ENCODE measurements at places on chromosomes 1 and 21.

DNA sequence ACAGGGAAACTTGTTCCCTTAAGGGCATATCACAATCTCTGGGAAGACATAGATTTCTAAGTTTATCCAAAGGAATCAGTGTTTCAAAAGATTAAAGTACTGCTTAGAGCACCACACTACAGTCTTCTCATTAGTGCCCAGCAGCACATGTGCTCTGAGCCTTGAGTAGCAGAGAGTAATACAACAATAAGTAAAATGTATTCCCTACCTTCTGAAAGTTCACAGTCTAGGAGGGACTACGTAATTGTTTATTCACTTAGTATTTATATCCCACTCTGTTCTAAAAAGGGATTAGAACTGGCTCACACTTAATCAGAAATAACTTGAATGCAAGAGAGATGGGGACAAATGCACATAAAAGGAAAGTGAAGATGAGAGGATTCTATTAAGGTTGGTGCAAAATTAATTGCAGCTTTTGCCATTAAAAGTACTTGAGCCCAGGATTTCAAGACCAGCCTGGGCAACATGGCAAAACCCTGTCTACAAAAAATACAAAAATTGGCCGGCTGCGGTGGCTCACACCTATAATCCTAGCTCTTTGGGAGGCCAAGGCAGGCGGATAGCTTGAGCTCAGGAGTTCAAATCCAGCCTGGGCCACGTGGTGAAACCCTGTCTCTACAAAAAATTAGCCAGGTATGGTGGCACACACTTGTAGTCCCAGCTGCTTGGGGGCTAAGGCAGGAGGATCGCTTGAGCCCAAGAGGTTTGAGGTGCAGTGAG is 9.0 kb downstream of the SYNC start:
- DNase-seq: no peak

GRCh38 chr1:154493276-154493675 is 8.7 kb upstream of the TDRD10 start:
- no peak for DNase-seq

DNA sequence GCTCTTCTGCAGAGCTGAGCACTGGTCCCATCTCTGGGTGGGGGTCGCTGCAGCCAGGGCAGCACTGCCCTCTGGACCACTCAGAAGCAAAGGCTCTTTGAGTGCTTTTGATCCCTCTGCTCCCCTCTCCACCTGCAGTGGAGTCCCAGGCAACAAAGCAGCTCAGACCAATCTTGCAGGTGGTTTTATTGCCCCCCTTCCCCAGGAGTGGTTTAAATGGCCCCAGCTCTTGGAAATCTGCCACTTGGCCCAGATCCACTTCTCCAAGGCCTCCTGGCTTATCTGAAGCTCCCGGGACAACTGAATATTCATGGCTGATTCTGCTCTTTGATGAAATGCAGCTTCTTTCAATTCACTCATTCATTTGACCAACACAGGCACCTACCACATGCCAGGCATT is 2.7 kb downstream of the STUM start:
- DNase-seq: no peak

DNA sequence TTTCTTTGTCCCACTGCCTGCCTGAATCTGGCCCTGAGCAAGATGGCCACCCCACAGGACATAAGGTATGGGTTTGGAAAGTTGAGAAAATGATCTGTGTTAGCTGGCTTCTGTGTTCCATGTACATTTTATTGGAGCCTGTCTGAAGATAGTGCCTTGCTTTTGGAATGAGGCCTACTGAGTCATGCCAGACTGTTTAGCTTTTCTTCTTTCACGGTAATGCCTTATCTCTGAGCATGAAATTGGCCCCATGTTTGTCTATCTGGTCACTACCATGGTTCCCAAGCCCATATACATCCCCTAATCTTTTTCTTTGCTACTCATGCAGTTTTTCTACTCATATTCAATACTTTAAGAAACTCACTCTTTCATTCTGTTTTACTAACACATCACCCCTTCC is 85.1 kb upstream of the LMO4 start:
- DNase-seq: no peak

- no peak for DNase-seq
Observed at GRCh38 chr1:153698923-153699714, 20.6 kb downstream of the NPR1 start.

- DNase-seq: no peak
Observed at GRCh38 chr1:14745789-14746188, 147.3 kb downstream of the KAZN start.

- no peak for DNase-seq
Observed at GRCh38 chr1:189701606-189702005, 776.1 kb downstream of the BRINP3 start.

DNA sequence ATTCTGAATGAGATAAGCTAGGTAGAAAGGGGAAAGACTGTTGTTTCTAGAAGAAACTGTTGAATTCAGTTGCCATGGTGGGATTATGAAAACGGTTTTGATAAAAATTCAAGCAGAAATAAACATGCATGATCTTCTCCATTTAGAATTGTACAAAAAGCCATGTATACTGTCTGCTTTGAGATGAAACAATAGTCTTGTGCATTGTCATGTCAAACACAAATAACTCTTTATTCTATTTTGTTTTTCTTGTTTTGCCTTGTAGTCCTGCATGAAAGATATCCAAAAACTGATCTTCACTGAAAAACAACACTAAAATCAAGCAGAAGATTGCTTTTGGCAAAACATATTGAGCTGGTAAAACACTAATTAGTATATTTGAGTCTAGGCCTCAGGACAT is 659.9 kb downstream of the LTN1 start:
- DNase-seq: no peak

DNA sequence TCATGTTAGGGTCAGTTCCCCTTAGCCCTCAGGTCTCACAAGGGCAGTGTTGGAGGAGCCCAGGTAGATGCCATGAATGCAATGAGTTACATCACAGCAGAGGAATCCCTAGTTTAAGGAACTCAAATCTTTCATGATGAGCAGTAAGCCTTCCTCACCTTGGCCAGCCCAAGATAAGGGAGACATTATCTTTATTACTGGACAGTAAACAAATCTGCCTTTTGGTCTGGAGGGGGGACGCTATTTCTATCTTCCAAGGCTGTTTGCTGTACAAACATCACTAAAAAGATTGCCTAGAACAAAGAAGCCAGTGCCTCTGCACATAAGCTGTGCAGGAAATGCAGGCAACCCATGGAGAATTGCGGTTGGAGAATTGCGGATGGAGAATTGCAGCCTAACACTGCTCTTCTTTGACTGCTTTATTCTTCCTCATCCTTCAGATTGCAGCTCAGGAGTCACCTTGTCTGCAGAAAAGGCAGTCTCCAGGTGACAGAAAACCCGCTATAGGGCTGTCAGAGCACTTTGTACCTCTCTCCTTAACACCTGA is 2.3 kb upstream of the CHI3L1 start:
- no peak for DNase-seq

- DNase-seq: no peak
Observed at GRCh38 chr21:45310459-45310858, 22.8 kb upstream of the POFUT2 start.

GRCh38 chr1:228146417-228147150 is 3.1 kb upstream of the GJC2 start:
- no peak for DNase-seq

- no peak for DNase-seq
Observed at GRCh38 chr21:27647921-27648320, 681.0 kb upstream of the ADAMTS5 start.

- no peak for DNase-seq
Observed at GRCh38 chr1:225691377-225691776, 38.5 kb upstream of the ENAH start.

DNA sequence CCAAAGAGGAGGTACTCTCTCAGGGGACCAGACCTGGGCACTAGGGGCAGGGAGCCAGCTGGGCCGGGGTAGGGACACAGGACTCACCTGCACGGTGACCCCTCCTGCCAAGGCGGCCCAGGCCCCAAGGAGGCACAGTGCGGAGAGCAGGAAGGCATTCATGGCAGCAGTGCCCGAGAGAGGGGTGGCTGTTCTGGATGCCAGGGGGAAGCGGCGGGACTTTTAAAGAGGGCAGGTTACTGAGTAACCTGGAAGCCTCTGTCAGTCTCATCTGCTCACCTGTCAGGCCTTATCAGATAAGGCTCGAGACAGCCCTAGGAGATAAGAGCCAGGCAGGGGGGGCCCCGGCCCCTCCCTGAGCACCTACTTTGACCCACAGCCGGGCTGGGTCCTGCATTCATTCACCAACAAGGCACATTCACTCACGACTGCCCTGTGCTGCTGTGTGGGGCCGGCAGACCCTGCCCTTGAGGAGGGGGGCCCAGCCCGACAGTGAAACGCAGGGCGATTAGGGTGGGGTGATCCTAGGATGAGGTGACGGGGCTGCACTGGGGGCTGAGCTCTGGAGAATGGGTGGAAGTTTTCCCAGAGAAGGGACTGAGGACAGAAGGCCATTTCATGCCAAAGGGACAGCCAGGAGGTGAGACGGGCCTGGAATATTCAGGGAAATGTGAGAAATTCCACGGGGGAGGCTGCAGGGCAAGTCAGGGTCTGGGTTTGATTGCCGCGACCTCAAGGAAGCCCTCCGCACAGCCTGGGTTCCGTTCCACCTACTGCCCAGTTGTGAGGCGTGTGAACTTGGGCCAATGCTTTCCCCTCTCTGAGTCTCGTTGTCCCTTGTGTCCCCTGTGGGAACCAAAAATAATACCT is at the start of gene GUCA2A:
GUCA2A (minus strand) TSS at position 195 of the 870 bp plus-strand sequence; CDS start at position 162, 33 bp downstream.
- DNase-seq: no peak

DNA sequence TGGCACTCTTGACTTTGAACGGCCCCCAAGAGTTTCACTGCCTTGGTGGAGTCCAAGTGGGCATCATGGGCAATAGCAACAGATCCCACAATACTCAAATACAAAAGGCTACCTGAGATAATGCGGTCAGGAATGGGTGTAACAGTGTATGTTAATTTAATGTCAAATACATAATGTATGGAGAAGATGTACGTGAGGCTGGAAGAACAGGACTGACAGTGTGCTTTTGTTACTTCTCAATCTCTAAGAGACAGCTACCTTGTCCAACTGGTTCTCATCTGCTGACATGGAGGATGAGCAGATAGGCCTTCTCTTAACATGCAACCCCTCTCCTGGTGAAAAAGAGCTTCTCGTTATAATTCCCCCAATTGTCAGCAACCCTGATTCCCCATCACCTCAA is 167.2 kb downstream of the APP start:
- DNase-seq: no peak

DNA sequence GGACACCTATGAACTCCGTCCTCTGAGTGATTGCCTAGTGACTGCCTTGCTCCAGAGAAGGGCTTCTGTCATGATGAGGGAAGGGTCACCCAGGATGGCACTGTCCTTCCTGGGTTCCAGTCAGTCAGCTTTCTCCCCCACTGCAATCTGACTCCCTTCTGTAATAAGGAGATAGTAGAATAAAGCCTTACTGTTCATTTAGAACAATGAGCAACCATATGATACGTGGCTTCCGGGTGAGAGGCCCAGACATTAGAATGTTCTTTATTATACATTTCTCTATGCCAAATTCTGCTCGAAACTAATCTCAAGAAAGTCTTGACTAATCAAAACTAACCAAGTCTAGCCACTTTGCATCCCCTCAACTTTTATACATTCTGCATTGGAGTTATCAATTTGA is 8.5 kb upstream of the MTMR11 start:
- no peak for DNase-seq

GRCh38 chr1:36937371-36937770 is 96.9 kb downstream of the GRIK3 start:
- no peak for DNase-seq

DNA sequence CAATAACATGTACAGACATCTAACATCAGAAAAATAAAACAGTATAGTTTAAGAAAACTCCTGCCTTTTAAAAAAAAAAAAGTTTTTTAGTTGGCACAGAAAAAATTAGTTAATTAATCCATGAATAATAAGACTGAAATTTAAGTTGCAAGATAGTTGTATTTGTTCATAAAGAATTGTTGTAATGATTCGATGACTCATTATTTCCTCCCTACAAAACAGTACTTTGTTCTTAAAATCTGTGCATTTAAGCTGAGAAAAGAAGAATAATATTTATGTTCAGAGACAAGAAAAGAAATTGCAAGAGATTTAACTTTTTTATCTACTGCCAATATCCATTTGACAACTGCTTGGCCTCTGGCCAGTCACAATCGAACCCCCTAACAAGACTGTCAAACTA is 894.7 kb downstream of the ADGRL2 start:
- no peak for DNase-seq

DNA sequence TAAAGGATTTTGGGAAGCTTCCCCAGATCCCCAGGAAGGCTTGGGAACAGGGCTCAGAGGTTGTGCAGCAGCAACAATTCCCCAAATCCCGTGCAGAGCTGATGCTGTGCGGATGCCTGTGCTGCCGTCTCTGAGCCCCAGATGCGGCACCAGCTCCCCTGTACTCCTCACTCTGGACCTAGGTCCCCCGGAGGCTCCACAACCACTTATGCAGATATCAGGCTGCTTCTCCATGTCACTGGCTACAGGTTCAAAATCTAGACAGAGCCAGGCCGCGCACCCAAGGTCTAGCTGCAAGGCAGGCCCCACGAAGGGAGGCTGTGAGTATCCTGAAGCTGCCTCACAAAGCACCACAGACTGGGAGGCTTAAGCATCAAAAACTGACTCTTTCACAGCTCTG is 81.6 kb downstream of the PDE9A start:
- no peak for DNase-seq

DNA sequence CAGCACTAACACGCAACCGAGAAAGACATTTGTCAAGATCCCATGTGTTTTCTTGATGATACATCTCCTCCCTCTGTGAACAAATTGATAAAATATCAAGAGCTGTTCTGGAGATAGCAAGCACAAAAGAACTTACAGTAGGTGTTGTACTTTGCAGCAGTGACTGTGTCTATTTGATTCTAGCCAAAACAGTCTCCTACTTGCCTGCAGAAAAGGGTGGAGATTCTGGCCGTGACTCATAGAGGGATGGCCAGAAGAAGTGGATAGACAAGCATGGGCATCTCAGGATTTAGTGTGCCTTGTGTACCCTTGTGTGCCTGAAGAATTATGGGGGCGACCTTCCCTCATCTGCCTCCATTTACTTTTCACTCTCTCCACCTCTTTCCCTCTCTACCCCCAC is 458.4 kb upstream of the LRRC7 start:
- no peak for DNase-seq

DNA sequence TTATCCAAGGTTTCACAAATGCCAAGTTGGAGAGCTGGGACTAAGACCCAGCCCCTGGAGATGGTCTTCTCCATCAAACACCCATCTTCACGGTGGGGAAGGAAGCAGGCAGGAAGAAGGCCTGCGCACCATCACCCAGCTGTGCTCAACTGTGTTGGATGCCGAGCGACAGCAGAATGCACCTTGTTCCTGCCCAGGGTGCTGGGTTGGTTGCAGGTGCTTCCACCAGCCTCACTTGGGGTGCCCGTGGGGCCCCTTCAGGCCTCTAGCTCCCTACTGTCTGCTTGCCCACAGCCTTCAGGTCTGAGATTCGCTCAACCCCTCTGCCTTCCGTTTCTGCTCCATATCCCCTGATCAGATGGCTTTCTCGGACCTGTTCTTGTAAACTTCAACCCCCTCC is 42.5 kb downstream of the OLFML2B start:
- no peak for DNase-seq

- no peak for DNase-seq
Observed at GRCh38 chr1:44717156-44717555, 13.8 kb downstream of the RNU5D-1 start.

All from activated T-cell treated with anti-CD3 and anti-CD28 coated beads, Interleukin-2, amount 50 U/mL, for 48 hours (primary cell).